Stimulated activated CD4-positive, alpha-beta T cell treated with anti-CD3 and anti-CD28 coated beads, Interleukin-2, amount 100 ng/mL, for 48 hours (primary cell): ENCODE measurements at places on chromosomes 11 and 22.

- DNase-seq, result no peak
Measured at GRCh38 chr11:126544108-126545056, 188.9 kb downstream of the ST3GAL4 start.

DNA sequence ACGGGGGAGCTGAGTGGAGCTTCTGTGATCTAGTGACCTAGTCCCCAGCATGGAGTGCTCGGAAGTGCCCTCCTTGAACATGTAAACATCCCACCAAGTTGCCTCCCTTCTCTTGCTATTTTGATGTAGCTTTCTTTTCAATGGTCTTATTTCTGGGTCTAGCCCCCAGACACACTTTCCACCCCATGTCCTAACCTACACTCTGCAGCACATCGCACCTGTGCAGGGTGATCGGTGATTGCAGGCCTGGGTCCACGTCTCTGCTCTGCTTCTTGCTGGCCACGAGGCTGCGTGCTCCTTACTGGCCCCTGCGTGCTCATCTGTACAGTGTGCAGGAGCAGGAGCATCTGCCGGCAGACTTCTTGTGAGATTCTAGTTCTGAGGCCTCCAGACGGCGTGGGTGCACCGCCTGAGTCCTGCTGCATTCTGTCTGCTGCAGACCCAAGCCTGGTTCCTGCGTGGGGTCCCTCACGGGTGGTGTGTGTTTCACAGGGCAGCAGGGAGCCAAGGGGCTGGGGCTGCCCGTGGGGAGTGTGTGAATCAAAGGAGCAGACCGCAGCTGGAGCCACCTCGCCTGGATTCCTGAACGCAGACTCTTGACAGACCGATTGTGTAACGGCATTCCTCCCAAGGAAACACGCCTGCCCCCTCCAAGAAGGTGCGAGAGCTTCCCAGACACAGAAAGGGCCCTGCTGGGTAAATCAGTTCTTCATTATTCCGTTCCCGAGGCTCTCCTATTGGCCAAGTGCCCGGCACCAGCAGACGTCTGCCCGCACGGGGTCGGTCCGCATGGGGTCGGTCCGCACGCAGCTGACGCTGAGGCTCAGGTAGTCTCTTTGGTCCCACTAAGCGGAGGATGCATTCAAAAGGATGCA, 44.4 kb upstream of the MYEOV start:
- DNase-seq, result no peak

- DNase-seq, result no peak
Measured at GRCh38 chr11:2963112-2963754, 28.9 kb downstream of the NAP1L4 start.

DNA sequence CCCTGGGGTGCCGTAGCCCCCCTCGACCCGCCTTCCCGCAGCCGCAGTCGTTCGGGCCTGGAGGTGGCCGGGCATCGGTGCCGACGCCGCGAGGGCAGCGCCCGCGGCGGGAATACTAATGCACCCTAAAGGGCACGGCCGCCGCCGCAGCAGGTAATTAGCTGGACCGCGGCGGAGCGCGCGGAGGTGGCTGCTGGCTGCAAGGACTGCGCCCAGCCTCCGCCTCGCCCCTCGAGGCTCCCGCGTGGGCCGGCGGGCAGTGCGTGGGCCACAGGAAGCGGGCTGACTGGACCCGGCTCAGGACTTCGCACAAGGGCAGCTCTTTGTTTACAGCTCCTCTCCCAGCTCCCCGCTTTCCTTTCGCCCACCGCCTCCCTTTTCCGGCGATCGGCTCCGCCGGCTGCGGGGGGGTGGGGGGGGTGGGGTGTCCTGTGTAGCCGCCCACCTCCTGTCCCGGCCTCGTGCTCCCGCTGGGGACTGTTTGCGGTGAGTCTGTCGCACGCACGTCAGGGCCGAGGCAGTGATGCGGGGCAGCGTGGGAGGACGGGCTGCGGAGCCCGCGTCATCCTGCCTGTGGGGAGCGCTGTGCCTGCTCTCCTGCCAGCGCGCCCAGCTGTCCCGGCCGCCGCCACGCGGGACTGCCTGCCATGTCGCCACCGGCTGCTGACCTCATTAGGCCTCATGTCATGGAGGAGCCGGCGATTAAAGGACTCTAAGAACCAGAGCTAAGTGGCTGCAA, 53.2 kb downstream of the GRIK4 start:
- DNase-seq, result peak; percentile 15

- no peak for DNase-seq
Measured at GRCh38 chr11:68330700-68331337, 18.4 kb downstream of the LRP5 start.

- DNase-seq, result no peak
Measured at GRCh38 chr22:22863001-22863400, 24.6 kb upstream of the IGLL5 start.

DNA sequence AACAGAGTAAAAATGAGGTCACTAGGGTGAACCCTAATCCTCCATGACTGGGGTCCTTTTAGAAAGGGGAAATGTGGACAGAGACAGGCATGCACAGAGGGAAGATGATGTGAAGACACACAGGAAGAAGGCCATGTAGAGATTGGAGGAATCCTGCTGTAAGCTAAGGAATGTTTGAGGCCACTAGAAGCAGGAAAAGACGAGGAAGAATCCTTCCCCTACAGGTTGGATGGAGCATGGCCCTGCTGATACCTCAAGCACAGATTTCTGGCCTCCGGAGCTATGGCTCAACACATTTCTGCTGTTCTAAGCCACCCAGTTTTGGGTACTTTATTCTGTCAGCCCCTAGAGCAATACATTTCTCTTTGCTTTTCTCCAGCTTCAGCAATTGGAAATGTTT, 486.9 kb downstream of the MIAT start:
- no peak for DNase-seq

DNA sequence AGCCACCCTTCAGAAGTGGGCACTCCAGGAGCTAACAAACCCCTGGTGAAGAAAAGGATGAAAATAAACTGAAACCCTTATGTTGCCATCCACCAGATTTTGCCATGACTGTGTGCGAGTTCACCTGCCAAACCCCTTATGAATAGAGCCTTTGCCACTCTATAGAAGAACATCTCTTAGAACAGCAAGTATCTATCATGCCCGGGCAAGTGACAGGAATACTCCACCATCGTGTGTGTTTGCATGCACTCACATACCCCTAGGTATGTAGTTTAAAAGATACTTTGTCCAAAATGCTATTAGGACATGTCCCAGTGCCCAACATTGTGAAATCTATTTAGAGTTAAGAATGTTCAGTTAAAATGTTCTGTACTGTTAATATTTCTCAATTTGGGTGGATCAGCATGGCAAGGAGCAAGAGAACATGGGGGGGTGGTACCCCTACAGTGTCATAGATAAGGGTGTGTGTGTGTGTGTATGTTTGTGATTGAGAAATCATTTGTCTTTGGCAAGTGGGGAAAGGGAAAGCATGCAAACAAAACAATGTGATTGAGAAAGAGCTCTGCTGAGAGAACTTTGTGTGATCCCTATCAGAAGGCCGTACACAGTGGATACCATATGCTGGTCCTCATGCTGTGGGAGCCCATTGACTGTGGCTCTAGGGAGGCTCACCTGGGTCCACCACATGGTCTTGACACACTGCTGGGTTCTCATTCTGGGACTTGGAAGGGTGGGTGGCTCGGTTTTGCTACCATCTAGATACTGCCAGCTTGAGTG, 94.9 kb downstream of the ZBTB16 start:
- DNase-seq, result no peak

GRCh38 chr22:41242396-41243117, 1.8 kb upstream of the CHADL start:
- no peak for DNase-seq

- DNase-seq, result no peak
Measured at GRCh38 chr11:23206741-23207336, 346.6 kb upstream of the CCDC179 start.

DNA sequence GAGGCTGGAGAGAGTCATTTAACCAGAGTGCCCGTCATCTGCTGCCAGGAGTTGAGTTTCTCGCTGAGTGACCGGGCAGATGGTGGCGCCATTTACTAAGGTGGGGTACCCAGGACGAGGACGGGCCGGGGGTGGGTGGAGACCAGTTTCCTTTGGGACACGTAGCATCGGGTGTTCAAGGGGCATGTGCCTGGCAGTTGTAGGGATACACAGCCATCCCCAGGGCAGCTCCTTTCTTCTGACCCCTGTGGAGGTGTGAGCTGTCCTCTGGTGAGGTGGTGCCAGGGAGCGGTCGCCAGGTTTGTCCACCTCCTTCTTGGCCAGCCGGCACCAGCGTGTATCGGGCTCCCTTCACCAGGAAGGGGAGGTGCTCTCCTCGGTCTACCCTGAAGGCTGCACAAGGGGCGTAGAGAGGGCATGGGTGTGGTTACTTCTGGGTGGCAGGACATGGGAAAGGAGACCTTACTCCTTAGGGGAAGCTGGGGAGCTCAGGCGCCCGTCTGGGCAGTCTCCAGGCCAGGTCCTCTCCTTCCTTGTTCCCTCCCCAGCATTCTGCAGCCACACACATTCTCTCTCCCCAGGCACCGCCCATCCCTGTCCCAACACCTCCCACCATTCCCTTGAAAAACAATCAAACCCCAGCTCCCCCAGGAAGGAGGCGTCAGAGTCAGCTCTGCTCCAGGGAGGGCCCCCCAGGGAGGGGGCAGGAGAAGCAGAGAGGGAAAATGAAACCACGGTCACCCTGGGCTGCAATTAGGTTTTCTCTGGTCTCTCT, 10.3 kb upstream of the MB start:
- DNase-seq, result peak; percentile 54

- DNase-seq, result no peak
Measured at GRCh38 chr11:65576867-65577755, 1.3 kb downstream of the EHBP1L1 start.

DNA sequence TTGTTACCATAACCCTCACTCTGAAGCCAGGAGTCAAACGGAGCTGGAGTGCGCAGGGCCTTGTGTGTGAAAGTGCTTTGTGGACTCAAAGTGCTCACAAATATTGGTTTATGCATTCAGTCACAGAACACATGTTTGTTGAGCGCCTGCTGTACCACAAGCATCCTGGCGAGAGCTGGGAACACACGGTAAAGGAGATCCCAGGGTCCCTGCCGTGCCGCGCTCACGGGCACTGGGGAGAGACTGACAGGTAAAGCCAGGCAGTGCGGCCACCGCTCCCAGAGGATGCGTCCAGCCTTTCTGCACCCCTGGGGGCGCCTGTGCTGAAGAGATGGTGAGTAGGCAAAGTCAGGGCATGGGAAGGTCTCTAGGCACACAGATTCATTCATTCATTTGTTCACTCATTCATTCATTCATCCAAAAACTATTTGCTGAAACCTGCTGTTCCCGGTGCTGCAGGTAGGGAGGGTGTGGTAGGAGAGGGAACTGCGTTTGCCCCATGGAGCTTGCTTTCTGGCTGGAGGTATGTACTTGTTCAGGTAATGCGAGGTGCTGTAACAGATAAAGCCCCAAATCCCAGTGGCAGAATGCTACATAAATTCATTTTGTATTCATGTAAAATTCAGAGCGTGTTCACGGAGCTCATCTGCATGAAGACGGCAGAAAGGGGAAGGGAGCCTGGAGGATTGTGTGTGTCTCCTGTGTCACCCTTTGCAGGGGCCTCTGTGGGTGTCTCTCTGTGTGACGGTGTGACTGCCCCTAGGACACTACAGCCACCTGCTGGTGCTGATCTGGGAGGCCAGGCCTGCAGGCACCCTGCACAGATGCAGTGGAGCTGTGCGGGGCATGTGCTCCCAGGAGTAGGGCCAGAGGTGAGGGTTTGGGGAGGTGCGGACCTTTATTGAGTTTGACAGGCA, 167.0 kb upstream of the B3GAT1 start:
- DNase-seq, result no peak

DNA sequence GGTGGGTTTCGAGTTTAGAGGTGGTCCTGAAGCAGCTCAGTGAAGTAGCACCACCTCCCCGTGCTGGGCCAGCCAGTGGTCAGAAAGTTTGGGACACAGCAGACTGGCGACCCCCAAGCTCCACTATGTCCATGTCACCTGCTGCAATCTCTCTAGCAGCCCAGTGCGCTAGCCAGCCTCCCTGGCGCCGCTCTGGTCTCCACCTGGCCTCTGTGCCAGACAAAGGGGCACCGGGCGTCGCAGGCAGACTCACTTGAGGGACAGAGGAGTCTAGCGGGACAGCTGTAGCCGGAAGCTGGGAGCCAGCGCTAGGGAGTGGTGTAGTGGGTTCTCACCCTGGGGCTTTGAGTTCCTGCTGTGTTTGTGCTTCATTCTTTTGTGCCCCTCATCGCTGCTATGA, 25.5 kb downstream of the MYBPC3 start:
- no peak for DNase-seq

DNA sequence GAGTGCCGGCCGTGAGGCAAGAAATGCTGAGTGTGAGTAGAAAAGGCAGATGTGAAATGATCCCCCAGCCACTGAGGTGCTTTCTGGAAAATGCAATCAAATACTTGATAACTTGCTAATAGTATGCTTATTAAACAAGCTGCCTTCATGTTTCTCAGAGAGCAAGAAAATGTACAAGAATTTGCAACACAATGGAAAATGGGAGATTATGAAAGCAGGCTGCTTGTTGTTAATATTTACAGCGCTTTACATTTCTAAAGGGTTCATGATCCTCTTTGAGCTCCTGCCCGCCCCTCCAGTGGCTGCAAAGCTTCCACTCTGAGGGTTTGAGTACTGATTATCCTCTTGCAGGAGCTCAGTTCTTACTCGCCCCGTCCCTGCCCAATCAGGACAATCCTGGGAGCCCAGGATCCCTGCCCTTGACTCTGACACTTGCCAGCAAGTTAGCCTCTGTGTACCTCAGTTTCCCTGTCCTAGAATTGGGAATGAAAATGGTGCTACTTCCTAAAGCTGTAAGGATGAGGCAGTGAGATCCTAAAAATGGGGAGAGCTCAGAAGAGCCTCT, 645.1 kb downstream of the TBC1D22A start:
- DNase-seq, result no peak

- DNase-seq, result no peak
Measured at GRCh38 chr11:79102840-79103239, 338.0 kb downstream of the TENM4 start.

DNA sequence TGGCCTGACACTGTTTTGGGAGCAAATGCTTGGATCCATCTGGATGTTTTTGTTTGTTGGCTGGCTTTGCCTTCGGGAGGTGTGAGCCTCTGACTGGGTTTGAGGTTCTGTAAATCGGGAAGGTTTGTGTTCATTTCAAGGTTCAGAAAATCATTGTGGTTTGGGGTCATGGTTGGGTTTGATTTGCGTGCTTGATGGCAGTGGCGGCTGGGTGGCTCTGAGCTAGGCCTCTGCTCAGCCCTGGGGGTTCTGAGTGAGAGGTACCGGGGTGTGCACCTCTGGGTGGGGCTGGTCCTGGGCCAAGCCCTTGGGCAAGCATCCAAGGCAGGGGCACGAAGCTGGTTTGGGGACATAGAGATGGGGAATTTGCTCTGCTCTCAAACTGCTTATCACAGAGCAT, 37.0 kb upstream of the ALX4 start:
- DNase-seq, result no peak

- DNase-seq, result no peak
Measured at GRCh38 chr11:128814856-128815705, 52.0 kb downstream of the KCNJ1 start.
